ENCODE measurements at places on chromosomes 11 and 22.

DNA sequence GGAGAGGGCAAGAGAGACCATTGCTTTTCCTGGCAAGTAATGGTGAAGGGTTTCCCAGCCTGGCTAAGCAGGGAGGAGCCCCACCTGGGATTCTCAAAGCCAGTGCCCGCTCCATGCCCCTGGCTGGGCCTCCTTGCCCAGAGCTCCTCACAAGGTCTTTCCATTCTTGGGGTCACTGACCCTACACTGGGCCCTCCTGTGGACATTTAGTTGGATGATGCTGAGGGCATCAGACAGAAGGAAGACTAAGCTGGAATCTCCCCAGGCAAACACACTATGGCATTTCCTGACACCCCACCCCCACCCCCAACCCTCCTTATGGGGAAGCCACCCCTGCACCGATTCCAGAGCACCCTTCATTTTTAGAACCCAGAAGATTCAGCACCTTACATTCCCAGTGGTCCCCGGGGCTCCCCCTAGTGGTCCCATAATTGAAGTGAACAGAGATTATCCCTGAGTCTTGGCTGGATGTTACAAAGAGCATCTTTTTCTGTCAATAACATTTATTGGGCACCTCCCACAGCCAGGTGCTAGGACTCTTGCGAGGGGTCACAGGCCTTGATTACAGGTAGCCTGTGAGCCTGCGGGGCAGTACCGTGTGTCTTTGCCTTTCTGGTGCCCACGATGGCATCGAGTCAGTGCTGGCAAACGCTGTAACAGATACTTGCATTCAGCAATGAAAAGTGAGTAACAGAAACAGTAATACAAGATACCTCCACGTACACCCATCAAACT, 548.5 kb downstream of the BUD13 start:
- DNase-seq, result peak; percentile 65

DNA sequence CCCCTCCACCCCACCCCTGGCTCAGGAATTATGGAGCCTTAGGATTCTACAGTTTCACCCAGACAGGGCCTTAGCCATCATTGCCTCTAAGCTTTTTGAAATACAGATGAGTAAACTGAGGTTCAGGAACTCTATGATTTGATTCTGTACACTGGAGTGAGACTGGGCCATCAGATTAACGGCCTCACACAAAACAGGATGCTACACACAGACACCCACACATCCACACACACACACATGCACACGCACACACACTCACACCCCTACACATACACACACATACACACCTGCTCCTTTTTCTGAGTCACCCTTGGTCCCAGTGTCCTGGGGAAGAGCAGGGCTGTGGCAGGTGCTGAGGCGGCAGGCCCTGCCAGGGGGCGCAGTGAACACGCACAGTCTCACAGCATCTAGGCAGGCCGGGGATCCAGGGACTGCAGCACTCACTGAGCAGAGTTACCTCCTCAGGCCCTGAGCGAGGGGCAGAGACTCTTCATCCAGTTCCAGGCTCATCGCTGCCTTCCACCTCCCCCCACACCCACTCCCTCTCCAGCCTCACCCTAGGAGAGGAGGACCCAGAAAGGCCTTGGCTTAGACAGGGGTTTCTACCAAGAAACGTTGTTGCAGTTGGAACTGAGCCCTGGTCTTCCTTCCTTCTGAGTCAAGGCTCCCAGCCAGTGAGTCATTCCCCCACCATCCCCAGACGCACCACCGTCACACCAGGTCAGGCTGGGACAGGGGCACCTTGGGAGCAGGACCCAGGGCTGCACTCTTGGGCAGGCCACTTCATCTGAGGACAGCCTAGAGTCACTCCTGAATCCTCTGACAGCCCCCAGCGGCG, 89.8 kb upstream of the PARVA start:
- no peak for DNase-seq

DNA sequence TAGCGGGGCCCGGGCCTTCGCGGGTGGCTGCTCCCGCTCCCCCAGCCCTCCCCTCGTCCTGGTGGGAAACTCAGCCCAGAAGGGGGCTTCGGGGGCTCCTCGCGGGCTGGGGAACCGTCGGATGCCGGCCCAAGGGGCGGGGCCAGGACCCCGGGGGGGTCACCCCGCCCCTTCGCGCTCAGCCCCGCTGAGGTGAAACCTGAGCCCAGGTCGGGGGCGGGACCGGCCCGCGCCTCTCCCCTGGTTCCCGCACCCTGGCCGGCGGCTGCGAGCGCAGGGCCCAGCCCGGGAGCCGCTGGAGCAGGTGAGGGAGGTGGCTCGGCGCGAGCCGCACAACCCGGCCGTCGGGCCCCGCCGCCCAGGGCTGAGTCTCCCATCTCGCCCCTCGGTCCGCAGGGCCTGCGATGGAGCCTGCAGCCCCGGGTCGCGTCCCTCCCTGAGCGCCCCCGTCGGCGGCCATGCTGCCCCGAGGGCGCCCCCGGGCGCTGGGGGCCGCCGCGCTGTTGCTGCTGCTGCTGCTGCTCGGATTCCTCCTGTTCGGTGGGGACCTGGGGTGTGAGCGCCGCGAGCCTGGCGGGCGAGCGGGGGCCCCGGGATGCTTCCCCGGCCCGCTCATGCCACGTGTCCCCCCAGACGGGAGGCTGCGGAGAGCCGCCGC, at the start of gene LARGE2:
TSS of gene LARGE2 (plus strand) at position 232 of the 658 bp plus-strand sequence. CDS start at position 459, 227 bp downstream.
- peak; percentile 47 for DNase-seq

- DNase-seq, result no peak
Observed at GRCh38 chr22:44516841-44517240, 18.8 kb upstream of the RTL6 start.

GRCh38 chr11:111402411-111402810, 23.3 kb upstream of the POU2AF1 start:
- no peak for DNase-seq

- DNase-seq, result no peak
Observed at GRCh38 chr11:47361419-47361818, 8.9 kb upstream of the MYBPC3 start.

- peak; percentile 1 for DNase-seq
Observed at GRCh38 chr11:15918674-15919073, 437.7 kb downstream of the SOX6 start.

GRCh38 chr11:46065681-46066080, 55.6 kb downstream of the PHF21A start:
- DNase-seq, result no peak

GRCh38 chr11:17389211-17389956, 925 bp upstream of the KCNJ11 start:
- DNase-seq, result peak; percentile 79

DNA sequence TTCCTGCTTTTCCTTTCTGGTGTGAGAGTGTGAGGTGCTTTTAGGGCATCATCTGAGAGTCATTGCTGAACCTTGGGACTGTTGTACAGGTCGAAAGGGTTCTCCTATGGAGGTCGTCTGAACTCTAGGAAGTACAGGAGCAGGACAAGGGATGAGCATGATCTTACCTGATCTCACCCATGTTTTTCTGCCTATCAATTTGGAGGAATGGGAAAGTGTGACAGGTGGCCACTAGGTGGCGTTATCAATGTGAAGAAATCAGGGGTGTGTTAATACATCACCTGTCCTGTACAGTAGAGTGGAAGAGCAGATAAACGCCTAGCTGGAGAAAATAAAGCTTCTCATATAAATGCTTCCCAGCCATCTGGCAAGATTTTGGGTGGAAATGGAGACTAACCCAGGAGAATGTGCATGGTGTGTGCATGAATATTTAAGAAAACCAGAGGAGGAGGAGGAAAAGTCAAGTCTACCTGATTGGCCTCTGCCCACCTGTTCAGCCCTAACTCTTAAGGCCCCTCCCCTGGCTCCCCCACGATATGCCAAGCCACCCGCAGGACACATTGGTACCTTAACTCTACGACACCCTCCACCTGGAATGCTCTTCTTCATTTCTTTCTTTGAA, 72.0 kb upstream of the NARS2 start:
- no peak for DNase-seq

- no peak for DNase-seq
Observed at GRCh38 chr22:30457981-30458380, 13.8 kb downstream of the SEC14L3 start.

DNA sequence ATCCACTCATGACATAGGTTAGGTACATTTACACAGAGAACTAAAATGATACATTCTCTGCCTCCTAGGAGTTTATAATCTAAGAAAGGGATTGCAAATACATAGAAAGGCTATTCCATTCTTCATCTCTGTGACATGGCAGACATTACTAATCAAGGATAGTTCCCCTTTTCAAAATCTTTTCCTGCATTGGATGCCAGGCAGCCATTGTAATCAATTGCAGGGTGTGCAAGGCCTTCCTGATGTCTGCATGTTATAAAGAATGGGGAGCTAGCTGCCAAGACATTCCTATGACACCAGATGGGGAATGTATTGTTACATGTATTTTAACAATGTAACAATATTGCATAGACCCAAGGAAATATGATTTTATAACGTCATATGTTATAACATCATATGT, 82.0 kb downstream of the KIRREL3 start:
- DNase-seq, result no peak

DNA sequence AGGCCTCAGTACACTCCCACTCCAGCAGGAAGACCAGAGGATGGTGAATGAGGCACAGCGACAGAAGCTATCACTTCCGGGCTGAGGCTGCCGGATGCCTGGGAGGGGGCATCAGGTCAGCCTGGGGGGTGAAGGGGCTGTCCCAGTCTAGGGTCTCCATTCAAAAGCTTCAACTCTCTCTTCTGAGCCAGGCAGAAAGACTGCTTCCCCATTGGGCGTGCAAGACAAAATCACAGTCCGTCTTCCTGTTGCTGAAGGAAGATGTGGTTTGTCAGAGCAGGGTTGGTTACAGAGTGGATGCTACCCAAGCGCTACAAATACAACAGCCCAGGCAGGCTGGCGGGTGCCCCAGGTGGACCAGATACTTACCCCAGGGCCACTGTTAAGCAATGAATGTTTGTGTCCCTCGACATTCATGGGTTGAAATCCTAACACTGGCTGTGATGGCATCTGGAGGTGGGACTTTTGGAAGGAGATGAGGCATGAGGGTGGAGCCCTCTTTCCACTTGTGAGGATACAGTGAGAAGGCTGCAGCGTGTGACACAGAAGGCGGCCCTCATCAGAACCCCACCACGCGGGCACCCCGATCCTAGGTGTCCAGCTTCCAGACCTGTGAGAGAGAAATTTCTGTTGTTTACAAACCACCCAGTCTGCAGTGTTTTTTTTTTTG, 12.0 kb downstream of the UPK3A start:
- DNase-seq, result no peak

GRCh38 chr11:17752144-17752543, 17.6 kb downstream of the KCNC1 start:
- DNase-seq, result no peak

GRCh38 chr11:46414879-46415278, 23.3 kb upstream of the CHRM4 start:
- no peak for DNase-seq

DNA sequence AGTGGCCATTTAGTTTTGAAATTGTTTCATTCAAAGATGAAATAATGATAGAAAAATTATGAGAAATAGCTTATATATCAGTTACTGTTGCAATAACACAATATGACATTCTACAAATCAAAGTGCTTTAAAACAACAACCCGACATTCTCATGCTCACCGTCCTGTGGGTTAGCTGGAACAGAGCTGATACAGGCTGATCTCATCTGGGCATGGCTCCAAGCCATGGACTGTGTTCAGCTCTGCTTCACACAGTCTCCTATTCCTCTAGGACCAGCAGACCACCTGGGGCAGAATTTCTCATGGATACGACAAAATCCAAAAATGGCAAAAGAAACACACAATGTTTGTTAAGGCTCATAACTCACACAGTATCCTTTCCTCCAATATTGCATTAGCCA, 178.6 kb downstream of the CNTN5 start:
- no peak for DNase-seq

GRCh38 chr11:72091292-72091691, 10.6 kb downstream of the LRRC51 start:
- DNase-seq, result peak; percentile 83

DNA sequence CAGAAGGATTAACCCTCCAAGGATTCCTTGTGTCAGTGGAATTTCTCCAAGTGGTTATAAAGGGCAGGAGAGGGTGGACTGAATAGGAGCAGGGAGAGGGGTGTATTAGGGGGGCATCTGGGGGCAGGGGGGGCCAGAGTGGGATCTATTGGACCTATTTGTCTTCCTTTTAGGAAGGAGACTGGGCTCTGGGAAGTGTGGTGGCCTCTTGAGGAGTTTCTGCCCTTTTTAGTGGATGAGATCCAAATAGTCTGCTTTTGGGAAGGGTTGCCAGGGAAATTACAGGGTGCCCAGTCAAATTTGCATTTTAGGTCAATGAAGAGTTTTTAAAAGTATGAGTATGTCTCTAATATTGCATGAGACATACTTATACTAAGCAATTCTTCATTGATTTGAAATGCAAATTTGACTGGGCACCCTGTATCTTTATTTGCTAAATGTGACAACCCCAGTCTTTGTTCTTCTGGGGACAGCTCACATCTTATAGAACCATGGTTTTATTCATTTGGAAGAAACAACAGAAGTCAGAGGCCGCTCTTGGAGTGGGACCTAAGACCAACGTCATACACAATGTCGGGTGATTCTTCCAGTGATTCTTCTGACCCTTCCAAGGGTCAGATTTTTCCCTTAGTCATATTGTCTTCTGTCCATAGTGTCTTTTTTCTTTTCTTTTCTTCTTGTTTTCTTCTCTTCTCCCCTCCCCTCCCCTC, 429 bp upstream of the SLC22A6 start:
- no peak for DNase-seq

GRCh38 chr22:27984001-27984695, 65.1 kb upstream of the PITPNB start:
- DNase-seq, result no peak

GRCh38 chr11:76469141-76469540, 24.3 kb downstream of the EMSY start:
- no peak for DNase-seq

DNA sequence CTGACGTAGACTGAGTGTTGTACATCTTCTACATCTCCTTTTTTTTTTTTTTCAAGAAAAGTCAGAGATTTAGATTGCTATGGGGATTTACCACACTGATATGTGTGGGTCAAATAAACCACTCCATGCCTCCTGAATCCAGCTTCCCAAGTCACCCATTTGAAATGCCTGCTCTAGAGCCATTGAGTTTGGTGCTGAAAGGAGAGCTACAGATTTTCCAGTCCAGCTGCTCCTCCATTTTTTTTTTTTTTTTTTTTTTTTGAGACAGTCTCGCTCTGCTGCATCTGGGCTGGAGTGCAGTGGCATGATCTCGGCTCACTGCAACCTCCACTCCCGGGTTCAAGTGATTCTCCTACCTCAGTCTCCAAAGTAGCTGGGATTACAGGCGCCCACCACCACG, 115.2 kb upstream of the TIMP3 start:
- DNase-seq, result no peak

GRCh38 chr11:2149864-2150847, 10.9 kb downstream of the INS start:
- DNase-seq, result no peak

DNA sequence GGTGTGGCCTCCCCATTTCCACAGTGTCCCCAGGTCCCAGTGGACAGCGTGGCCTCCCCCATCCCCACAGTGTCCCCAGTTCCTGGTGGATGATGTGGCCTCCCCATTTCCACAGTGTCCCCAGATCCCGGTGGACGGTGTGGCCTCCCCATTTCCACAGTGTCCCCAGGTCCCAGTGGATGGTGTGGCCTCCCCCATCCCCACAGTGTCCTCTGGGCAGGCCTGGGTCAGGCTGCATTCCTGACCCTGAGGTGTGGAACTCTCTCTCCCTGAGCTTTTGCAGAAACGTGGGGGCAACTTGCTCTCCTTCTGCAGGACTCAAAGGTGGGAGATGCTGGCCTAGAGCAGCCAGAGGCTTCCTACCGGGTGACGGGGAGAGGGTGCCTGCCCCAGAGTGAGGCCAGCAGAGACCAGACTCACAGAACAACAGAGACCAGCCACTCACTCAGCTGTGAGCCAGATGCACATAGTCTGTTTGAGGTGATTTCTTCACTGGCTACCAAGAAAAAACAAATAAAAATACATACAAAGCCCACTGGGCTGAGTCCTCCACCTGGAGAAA, 85.8 kb upstream of the FGF3 start:
- no peak for DNase-seq

GRCh38 chr22:46336119-46337078, 885 bp downstream of the TRMU start:
- DNase-seq, result no peak

Measured in sciatic nerve (tissue), 2 donors.